ENCODE measurements at places on chromosomes 6 and 20.

DNA sequence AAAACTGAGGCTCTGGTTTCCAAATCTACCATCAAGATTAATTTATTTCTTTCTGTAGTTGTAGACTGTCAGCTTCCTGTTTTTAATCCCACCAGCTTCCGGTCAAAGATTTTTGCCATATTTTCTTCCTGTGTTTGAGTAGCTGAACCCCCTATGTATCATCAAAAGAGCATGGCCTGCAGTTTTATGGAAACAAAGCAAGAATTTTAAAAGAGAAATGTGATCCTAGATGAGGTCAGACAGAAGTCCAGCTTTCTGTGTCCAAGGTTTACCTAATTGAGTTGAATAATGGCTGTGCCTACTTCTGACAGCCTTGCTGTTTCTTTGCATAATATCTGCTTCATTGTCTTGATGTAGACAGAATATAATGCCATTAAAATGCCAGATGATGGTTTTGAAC is 163.7 kb downstream of the CARMIL1 start:
- DNase-seq, result no peak

GRCh38 chr20:18380908-18381529 is 85.8 kb downstream of the DZANK1 start:
- no peak for DNase-seq

DNA sequence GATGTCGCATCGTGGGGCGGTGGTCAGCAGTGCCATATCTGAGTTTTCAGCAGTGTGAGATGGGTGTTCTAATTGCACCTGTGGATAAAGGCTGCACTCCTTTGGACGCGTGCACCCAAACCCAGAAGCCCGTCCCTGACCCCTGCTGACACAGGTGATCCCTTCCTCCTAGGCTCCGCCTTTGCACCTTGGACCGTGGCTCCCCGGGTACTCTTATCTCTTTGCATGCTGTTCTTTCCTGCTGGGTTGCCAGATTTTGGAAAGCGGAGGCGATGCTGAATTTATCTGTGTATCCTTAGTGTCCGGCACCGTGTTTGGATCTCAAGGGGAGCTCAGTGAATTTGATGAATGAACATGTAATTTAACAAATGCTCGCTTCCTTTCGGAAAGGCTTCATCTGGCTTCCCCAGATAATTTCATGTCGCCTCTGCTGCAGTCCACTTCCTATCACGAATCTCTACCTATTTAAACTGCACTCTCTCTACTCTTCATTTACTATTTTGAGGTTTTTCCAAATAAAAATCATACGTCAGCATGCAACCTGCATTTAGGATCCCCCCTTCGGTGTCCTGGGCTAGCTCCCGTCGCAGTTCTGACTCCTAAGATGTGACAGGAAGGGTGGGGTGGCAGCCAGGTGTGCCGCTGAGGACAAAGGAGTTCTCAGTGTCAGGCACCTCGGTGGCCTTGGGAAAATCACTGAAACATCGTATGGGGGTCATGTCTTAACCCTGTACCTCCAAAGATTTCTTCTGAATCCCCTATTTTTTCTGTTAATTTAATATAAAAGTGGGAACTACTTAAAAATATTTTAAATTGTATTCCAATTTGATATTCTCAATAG is 753 bp upstream of the PERP start:
- DNase-seq, result no peak

GRCh38 chr20:8223091-8223870 is 91.2 kb downstream of the PLCB1 start:
- DNase-seq, result no peak

DNA sequence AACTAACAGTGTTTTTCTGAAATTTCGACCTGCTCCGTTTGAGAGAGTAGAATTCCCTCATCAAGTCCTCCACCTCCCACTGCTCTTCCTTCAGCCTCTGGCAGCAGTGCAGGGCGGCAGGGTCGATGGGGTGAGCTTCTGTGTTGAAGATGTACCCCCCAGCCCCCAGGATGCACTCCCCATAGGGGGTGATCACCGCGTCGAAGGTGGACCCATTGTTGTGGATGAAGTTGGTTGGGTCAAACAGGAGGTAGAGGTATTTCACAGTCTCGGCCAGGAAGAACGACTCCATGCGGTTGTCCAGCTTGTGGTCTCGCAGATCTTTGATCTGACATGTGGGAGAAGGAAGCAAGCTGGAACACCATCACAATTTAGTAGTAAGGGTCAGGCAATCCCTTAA is 23.0 kb upstream of the TRPC4AP start:
- DNase-seq, result no peak

- no peak for DNase-seq
Observed at GRCh38 chr20:50930976-50931305, 296 bp downstream of the ADNP start.

- no peak for DNase-seq
Observed at GRCh38 chr6:5424726-5425125, 163.4 kb downstream of the FARS2 start.
